ENCODE measurements at places on chromosomes 2 and 18.

- no peak overlapping the region for H3K4me3 ChIP-seq
- no peak for DNase-seq
- no peaks in the 10 kb centered on the region for H3K36me3 ChIP-seq
- no peaks in the 10 kb centered on the region for H3K27me3 ChIP-seq
Measured at GRCh38 chr2:64463781-64464180, 9.8 kb downstream of the LGALSL start.

- peaks cover 16% of the 10 kb centered on the region for H3K4me1 ChIP-seq
- H3K27ac ChIP-seq, result peak overlapping the region; percentile 92
- DNase-seq, result no peak
- no peaks in the 10 kb centered on the region for H3K27me3 ChIP-seq
- H3K4me3 ChIP-seq, result peak overlapping the region; percentile 77
Measured at GRCh38 chr2:66577321-66578053, 142.6 kb downstream of the MEIS1 start.

DNA sequence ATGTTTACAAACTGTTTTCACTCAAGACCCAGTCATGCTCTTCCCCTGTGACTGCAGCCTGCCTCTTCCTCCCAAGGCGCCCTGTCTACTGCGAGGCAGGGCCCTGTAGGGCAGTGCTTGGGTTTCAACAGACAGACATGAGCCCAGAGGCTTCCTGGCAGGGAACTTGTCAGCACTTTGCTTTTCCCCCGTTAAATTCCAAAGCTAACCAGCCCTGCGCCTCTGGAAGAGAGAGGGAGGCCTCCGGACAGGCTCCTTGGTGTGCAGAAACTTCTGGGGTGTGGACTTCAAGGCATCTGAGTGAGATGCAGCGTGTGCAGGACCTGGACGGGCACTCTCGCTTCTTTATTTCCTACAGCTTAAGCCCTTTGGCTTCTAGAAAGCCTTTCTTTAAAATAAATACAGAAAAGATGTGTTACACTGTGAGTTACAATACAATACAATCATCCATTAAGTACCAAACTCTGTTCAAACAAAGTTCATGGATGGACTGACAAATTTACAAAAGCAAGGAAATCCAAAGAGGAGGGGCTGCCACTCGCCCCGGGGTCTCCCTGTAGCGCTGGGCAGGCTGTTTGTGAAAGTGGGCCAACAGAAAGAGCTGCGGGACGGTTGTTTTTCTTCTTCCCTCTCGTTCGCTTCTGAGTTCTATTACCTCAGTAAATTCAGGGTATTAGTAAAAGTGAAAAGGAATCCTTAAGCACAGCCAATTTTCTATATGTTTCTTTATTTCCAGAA lies 8.8 kb upstream of the ZNF516 start:
- no peaks in the 10 kb centered on the region for H3K36me3 ChIP-seq
- H3K27me3 ChIP-seq, result no peaks in the 10 kb centered on the region
- H3K4me3 ChIP-seq, result no peak overlapping the region
- no peak for DNase-seq
- H3K4me1 ChIP-seq, result no peaks in the 10 kb centered on the region

GRCh38 chr18:3283908-3284307 lies 22.0 kb downstream of the MYL12B start:
- H3K4me3 ChIP-seq, result no peak overlapping the region
- H3K36me3 ChIP-seq, result no peaks in the 10 kb centered on the region
- peaks cover 5% of the 10 kb centered on the region for H3K4me1 ChIP-seq
- no peak for DNase-seq
- no peaks in the 10 kb centered on the region for H3K27me3 ChIP-seq

DNA sequence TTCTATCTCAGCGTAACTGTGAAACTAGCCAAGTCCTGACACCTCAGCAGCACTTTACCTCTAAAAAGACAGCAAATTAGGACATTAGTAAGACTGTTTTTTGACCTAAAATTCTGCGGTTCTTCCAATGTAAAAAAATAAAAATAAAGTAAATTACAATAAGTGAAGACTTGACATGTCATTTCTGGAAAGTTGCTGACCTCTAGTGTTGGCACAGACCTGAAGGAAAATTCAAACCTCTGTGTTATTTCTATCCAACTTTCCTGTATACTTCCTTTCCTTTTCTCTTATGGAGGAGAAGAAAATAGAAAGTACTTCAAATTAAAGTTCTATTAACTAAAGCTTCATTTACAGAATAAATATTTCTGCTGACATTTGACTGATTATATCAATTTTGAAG lies 110.6 kb downstream of the TMEM182 start:
- no peaks in the 10 kb centered on the region for H3K36me3 ChIP-seq
- H3K4me3 ChIP-seq, result no peak overlapping the region
- H3K4me1 ChIP-seq, result no peaks in the 10 kb centered on the region

DNA sequence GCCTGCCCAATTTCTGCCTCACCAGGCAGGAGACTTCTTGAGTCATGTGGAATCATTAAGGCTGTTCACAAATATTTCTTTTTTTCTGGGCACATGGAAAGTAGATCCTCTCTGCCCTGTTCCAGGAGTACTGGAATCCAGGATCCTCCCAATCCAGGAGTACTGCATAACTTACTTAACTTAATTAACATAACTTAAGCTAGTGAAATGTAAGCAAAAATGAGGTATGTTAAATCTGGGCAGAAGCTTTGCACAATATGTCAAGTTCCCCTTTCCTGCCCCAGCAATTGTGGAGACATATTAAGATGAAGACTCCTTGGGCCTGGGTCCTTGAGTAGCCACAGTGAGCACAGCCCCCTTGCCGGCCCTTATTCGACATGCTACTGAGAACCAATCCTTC lies 3.2 kb downstream of the CD207 start:
- no peak overlapping the region for H3K4me3 ChIP-seq
- no peaks in the 10 kb centered on the region for H3K36me3 ChIP-seq
- no peaks in the 10 kb centered on the region for H3K4me1 ChIP-seq
- DNase-seq, result no peak

DNA sequence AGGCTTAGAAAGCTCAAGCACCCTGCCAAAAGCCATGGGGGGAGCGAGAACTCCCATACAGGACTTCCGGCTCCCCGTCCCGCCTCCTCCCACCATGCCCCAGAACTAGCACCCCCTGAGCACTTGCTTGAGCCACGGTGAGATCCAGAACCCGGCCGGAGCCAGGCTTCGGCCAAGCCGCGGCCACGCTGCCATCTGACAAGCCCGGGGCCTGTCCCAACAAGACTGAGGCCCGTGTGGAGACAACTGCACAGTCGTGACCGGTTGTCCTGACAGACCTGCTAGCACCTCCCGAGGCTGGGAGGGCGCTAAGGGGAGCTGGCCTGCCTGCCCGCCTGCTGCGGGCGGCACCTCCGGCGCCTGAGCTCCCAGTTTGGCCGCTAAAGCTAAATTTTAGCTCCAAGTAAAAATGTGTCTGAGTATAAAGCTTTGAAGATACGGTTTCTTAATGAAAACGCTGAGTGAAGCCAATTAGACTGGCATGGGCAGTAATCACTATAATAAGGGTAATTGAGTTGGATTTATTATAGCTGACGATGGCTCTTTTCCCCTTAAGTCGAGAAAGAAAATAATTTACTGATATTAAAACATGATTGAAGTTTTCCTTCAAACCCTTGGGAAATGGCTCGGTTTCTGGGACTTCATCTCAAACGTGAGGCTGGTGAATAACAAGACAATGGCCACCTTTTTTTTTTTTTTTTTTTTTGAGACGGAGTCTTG lies 78.3 kb upstream of the ODC1 start:
- DNase-seq, result no peak
- H3K27me3 ChIP-seq, result no peaks in the 10 kb centered on the region
- no peak overlapping the region for H3K4me3 ChIP-seq
- no peaks in the 10 kb centered on the region for H3K36me3 ChIP-seq

- no peak for DNase-seq
- H3K4me3 ChIP-seq, result no peak overlapping the region
- peaks cover 36% of the 10 kb centered on the region for H3K4me1 ChIP-seq
- H3K27ac ChIP-seq, result no peak overlapping the region
- no peaks in the 10 kb centered on the region for H3K27me3 ChIP-seq
- H3K36me3 ChIP-seq, result peaks cover 12% of the 10 kb centered on the region
Measured at GRCh38 chr2:207122651-207123334, 43.0 kb downstream of the KLF7 start.

DNA sequence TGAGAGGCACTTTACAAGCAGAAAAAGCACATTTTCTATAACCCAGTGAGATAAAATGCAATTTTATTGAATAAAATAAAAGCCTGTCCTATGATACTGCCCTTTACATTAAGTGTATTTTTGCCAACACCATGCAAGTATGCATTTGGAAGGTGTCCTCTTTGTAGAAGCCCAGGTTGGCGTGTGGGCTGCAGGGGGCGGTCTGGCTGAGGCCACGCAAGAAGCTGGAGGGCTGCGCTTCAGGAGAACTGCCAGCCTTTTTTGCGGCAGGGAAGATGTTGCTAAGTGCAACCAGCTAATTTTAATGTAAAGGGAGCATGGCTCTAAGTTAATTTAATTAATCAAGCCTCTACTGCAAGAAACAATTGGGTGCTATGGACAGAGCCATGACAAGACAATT lies 562.8 kb upstream of the SALL3 start:
- no peaks in the 10 kb centered on the region for H3K36me3 ChIP-seq
- no peaks in the 10 kb centered on the region for H3K27me3 ChIP-seq
- no peak for DNase-seq
- H3K4me1 ChIP-seq, result no peaks in the 10 kb centered on the region

DNA sequence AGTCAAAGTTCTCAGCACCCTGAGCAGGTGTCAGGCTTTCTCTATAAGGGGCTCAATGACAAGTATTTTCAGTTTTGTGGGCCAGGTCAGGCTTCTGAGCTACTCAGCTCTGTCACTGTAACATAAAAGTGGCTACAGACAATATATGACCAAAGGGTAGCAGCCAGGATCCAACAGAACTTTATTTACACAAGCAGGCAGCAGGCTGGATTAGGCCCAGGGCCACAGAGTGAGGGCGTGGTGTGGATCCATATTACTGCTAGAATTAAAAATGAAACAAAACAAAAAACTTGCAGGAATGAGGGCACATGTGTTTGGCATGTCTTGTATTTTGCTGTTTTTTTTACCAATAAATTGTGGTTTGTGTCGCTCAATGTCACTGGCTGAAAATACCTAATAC lies 143.7 kb downstream of the EIPR1 start:
- no peak for DNase-seq
- no peak overlapping the region for H3K27ac ChIP-seq
- no peaks in the 10 kb centered on the region for H3K36me3 ChIP-seq

- no peak overlapping the region for H3K4me3 ChIP-seq
- H3K4me1 ChIP-seq, result peaks cover 10% of the 10 kb centered on the region
- H3K27me3 ChIP-seq, result no peaks in the 10 kb centered on the region
- DNase-seq, result no peak
Measured at GRCh38 chr2:36486521-36487044, 111.4 kb downstream of the FEZ2 start.

DNA sequence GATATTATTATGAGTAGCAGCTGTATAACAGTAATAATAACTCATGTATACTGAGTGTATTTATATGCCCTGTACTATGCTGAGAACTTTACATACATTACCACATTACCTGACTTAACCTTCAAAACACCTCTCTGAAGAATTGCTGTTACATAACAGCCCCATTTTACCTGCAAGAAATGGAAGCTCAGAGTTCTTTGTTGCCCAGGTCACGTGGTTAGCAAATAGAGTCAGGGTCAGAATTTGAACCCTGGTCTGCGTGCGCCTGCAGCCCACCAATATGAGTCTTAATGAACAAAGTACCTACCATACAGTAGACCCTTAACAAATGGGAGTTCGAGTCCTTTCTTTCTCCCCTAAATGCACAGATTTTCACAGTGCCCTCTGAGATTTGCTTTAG lies 101.9 kb downstream of the MCFD2 start:
- DNase-seq, result no peak
- H3K4me1 ChIP-seq, result peaks cover 3% of the 10 kb centered on the region
- no peaks in the 10 kb centered on the region for H3K27me3 ChIP-seq
- no peak overlapping the region for H3K4me3 ChIP-seq
- H3K27ac ChIP-seq, result peak overlapping the region; percentile 80

DNA sequence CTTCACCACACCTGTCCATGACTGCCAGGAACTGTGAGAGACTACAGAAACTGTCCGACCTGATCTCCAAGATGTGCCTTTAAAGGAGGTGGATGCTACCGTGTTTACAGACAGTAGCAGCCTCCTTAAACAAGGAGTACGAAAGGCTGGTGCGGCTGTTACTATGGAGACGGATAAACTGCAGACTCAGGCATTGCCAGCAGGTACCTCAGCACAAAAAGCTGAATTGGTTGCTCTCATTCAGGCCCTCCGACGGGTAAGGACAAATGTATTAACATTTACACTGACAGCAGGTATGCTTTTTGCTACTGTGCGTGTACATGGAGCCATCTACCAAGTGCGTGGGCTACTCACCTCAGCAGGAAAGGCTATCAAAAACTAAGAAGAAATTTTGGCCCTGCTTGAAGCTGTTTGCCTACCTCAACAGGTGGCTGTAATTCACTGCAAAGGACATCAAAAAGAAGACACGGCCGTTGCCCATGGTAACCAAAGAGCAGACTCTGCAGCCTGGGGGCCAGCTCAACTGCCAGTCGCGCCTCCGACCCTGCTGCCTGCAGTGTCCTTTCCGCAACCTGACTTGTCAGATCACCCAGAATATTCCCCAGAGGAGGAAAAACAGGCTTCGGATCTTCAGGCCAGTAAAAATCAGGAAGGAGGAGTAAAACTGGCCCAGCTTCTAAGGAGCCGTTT lies 30.9 kb downstream of the SKA1 start:
- DNase-seq, result no peak
- H3K4me1 ChIP-seq, result peaks cover 5% of the 10 kb centered on the region
- H3K4me3 ChIP-seq, result no peak overlapping the region
- H3K27me3 ChIP-seq, result no peaks in the 10 kb centered on the region
- H3K27ac ChIP-seq, result no peak overlapping the region

GRCh38 chr2:63692002-63692606 lies 103.3 kb downstream of the MDH1 start:
- H3K4me3 ChIP-seq, result no peak overlapping the region
- no peaks in the 10 kb centered on the region for H3K4me1 ChIP-seq
- H3K36me3 ChIP-seq, result no peaks in the 10 kb centered on the region
- H3K27ac ChIP-seq, result no peak overlapping the region

DNA sequence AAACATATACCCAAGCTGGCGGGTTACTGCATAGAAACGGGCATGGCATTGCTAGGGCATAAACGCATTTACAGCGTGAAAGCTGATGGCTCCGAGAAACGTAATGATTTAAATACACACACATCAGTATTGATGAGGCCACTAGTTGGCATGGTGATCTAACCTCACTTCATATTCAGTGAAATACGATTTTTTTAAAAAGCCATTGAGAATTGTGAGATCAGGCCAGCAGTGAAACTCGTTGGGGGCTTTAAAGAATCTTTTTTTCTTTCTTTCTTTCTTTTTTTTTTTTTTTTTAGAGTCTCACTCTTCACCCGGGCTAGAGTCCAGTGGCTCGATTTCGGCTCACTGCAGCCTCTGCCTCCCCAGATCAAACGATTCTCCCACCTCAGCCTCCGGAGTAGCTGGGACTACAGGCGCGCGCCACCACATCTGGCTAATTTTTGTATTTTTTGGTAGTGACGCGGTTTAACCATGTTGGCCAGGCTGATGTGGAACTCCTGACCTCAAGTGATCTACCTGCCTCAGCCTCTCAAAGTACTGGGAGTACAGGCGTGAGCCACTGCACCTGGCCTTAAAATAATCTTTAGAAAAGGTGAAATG lies 2.4 kb upstream of the SMAD7 start:
- DNase-seq, result no peak
- peak overlapping the region; percentile 93 for H3K27ac ChIP-seq

GRCh38 chr2:241739651-241740050 lies 5.2 kb downstream of the D2HGDH start:
- peaks cover 64% of the 10 kb centered on the region for H3K36me3 ChIP-seq
- DNase-seq, result no peak
- H3K27me3 ChIP-seq, result no peaks in the 10 kb centered on the region
